SW480 (cell line): ENCODE measurements at places on chromosomes 5 and 9.

GRCh38 chr5:31113101-31113500 lies 80.4 kb upstream of the CDH6 start:
- no peak for DNase-seq

GRCh38 chr9:17987189-17987588 lies 408.3 kb downstream of the SH3GL2 start:
- DNase-seq, result no peak

- DNase-seq, result no peak
Observed at GRCh38 chr5:152472083-152472482, 67.0 kb upstream of the NMUR2 start.

DNA sequence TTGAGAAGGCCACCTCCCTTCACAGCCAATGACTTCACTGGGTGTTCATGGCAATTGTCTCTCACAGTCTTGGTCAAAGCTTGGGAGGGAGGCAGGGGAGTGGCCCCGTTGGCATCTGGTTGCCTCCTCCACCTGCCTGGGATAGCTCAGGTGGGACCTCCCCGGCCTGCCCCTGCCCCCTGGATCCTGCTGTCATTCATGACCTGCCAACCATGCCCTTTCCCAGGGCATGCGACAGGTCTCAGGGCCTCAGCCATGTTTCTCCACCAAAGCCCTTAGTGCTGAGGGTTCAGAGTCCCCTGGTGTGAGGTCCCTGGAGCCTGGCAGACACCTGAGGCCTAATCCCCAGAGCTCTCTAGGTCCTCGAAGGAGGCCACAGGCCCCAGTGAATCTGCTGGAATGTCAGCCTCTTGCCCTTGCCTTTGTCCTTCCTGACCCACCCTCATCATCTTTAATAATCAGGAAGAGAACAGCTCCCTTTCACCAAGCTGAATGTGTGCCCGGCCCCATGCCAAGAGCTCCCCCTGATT lies 5.6 kb downstream of the DAB2IP start:
- no peak for DNase-seq

GRCh38 chr5:154207204-154207603 lies 16.7 kb downstream of the GALNT10 start:
- DNase-seq, result no peak

GRCh38 chr5:522899-523440 lies 1.3 kb downstream of the SLC9A3 start:
- no peak for DNase-seq

DNA sequence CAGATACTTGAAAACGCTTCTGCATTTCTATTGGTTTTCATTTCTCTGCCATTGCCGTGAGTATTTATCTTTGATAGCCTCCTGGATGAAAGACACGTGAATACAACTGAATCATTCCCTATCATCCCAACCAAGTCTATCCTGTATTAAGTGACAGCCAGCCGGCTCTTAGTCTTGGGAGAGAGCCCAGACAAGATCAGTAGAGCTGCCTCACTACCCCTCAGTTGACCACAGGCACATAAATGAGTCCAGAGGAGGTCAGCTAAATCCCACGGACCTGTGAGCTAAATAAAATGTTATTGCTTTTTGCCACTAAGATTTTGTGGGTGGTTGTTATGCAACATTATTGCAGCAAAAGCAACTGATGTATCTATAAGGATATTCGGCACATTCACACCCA lies 639.0 kb upstream of the ACO1 start:
- no peak for DNase-seq

DNA sequence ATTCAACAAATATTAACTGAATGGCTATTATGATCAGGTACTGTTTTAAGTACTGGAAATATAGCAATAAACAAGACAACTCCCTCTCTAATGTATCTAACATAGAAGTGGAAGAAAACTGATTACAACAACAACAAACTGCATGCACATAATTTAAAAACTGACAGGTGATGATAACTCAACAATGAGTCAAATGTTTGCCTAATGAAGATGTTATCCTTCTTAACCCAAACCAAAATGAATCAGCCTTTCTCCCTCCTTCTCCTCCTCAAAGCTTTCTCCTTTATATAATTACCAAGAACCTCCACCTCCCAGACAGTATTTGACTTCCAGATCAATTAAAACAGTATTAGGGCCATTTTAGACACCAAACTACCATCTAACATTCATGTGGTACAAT lies 49.3 kb downstream of the RICTOR start:
- no peak for DNase-seq

DNA sequence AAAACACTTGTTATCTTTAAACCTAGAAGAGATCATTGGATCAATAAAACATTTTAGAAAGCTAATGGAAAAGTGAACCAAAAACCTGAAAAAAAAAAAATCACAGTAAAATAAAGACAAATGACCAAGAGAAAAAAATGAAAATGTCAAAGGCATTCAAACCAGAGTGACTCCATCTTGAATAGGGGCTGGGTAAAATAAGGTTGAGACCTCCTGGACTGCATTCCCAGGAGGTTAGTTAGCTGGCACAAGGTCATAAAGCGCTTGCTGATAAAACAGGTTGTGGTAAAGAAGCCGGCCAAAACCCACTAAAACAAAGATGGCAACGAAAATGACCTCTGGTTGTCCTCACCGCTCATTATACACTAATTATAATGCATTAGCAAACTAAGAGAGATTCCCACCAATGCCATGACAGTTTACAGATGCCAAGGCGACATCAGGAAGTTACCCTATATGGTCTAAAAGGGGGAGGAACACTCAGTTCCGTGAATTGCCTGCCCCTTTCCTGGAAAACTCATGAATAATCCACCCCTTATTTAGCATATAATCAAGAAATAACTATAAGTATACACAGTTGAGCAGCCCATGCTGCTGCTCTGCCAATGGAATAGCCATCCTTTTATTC lies 116.7 kb upstream of the NEK6 start:
- DNase-seq, result no peak

DNA sequence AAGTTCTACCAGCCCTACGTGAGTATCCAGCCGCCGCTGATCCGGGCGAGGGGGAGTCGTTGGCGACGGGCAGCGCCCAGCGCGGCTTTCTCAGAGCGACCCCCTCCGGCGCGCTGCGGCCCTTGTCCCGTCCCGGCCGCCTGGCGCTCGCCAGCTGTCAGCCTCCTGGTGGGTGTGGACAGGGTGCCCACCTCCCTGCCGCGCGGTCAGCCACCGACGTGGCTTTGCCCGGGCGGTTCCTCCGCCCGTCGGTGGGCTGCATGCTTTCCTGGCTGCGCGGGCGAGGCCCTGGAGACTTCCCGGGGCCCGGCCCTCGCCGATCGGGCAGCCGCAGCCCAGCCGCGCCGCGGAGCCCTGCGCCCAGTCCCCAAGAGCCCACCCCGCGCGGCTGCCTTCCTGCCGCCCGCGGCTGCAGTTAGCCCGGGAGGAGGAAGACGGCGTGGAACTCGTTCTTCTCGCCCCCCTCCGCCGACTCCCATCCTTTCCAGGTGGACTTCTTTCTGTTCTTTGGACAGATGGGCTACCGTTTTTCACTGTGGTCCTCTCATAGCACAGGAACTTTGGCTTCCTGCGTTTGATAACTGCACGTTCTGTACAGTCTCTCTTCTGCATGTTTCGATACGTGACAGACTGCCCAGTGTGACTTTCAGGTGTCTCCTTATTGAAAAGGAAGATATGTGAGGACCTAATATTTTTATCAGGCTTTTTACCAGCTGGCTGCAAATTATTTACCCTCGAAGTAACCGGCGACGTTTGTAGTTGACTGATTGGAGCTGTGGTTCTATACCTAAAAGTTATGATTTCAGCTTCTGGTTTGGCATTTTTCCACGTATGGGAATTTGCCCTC lies 577 bp downstream of the AP3S1 start:
- DNase-seq, result peak; percentile 85

GRCh38 chr5:114822863-114823262 lies 346.8 kb downstream of the TRIM36 start:
- no peak for DNase-seq

DNA sequence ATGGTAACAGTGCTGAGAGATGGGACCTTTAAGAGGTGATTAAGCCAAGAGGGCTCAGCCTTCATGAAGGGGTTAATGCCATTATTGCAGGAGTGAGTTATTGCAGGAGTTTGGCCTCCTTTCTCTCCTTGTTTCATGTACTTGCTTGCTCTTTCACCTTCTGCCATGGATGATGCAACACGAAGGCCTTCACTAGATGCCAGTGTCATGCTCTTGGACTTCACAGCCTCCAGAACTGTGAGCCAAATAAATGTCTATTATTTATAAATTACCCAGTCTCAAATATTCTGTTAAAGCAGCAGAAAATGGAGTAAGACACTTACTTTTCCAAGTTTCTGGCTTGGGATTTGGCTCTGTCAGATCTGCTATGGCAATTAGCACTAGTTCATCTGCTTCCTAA lies 38.4 kb upstream of the RECK start:
- DNase-seq, result no peak

- DNase-seq, result no peak
Observed at GRCh38 chr9:121364077-121364476, 6.0 kb downstream of the STOM start.

- DNase-seq, result no peak
Observed at GRCh38 chr5:130532786-130533185, 628.5 kb downstream of the CHSY3 start.

DNA sequence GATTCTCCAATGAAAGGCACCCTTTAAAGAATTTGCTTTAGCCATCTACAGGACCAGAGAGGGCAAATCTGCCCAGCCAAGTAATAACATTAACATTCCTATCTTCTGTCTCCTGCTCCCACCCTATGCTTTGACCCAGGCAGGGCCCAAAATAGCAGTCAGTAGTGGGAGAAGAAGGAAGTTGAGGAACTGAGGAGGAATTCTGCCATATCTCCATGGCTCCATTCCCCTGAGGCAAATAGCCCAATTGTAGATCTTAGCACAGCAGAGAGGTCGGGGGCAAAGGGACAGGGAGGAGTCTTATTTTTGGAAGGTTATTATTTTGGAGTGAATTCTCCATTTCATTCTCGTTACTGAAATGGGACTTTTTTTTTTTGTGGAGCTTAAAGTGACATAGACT lies 111.1 kb upstream of the IFNK start:
- no peak for DNase-seq

DNA sequence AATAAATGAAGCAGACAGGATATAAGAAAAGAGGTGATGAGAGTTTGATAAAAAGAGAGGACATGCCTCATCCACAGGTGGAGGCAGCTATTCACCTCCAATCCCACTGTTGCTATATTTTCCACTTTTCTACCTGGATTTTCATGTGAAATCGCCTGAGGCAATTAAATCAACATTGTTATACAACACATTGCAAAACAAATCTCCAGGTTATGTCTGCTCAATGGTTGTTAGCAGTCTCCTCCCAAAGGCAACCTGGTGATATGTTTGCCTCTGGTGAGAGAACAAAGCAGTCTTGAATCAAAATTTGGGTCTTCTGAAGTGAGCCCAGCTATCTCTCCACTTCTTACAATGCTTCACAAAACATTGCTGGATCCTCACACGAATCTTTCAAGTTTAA lies 30.0 kb downstream of the NREP start:
- no peak for DNase-seq

DNA sequence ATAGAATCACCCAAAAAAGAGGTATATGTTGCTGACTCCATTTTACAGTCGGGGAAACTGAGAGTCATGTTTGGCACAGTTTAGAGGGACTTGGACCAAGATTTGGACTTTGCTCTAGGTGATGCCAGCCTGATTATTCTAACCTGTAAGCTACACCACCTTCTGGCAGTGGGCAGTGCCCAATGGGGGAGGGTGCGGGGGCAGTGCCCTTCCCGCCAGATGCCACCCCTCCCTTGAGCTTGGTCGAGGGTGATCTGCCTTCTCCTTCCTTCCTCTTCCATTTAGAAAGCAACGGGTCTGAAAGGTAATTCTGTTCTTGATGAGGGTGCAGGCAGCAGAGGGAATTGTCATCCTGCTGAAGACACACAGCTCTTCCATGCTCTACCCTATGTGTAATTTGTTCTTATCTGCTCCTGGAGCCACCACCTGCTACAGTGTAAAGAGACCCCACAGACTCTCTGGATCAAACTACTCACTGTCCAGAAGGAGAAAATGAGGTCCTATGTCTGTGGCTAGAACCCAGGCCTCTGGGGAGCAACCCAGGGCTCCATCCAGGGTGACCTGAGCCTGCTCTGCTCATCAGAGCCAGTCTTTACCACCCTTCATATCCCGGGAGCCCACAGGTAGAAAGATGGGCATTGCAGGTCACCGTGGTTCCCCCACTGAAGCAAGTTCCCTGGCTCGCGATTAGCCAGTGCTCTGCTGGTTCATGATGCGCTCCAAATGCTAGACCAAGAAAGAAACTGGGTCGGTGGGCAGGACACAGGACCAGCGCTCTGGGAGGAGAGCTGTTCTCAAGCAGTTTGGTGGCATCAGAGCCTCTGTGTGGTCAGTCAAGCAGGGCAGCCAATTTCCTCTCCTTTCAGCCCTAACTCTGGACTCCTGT lies 156.2 kb downstream of the RGS3 start:
- no peak for DNase-seq

- DNase-seq, result peak; percentile 87
Observed at GRCh38 chr9:95494416-95495371, 22.1 kb downstream of the PTCH1 start.

DNA sequence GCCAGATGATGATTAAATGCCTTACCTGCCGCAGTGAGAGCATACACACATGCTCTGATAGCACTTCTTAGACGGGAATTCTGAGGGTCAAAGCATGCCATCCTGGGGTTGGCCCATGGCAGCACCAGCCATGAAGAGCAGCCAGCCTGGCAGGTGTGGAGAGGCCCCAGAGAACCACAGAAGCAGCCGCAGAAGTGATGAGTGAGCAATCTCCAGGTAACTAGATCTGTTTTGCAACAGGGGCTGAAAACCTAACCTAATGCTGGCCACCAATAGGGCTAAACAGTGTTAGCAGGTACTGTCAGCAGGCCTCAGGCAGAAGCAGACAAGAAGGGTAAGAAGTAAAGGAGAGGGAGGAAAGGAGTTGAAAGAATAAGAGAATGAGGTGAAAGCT lies 33.5 kb upstream of the HOMER1 start:
- DNase-seq, result no peak

- DNase-seq, result no peak
Observed at GRCh38 chr9:134136118-134136995, 475 bp downstream of the WDR5 start.

DNA sequence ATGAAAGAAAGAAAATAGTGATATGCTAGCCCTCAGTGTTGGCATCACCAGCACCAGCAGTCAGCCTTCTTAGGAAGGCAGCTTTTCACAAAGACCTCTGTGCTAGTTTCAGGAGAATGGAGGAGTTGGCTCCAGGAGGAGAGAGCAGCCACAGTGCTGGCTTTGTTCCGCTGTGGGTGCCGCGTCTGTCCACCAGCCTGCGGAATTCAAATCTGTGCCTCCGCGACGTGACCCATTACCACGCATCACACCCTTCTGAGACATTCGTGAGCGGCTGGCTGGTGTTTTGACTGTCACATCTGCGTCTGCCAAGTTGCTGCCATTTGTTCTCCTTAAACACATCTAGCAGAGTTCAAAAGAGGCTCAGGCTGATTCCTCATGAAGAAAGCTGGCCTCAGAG lies 34.4 kb downstream of the SNX18 start:
- DNase-seq, result no peak

GRCh38 chr9:34907044-34907443 lies 51.0 kb upstream of the PHF24 start:
- DNase-seq, result no peak

DNA sequence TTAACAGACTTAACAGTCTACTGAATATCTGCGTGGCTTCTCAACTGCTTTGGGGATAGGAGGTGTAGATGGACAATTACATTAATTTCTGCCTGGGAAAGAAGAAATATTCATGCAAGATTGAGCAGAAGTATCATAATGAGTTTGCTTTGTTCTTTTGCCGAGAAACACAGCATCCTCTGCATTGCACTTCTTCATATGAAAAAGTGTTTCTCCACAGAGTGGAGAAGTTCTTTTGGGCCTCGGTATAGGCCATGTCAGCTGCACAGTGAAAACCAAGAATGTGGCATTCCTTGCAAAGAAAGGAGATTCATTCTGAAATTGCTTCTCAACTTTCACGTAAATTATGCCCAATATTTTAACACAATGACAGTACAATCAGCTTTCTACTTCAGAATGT lies 17.6 kb upstream of the SNX2 start:
- no peak for DNase-seq
